ENCODE measurements at places on chromosomes 4 and X.

- no peak for DNase-seq
Measured at GRCh38 chrX:48045410-48046311, 25.8 kb downstream of the ZNF630 start.

DNA sequence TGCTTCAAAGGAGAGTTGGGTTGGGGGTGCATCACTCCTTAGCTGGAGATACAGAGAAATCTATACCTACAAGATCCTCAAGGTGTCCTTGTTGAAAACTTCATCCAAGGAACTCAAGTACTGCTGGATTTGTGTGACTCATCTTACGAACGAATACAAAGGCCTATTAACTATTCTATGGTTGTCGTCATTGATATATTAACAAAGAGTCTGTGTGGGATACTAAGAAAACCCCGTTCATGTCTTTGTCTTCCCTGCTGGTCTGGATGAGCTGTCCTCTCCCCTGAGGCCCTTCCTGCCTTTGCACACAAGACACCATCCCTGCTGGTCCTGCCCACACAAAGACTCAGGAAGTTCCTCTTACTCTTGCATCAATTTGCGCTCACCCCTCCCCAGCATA is 54.9 kb upstream of the IRF2 start:
- DNase-seq, result no peak

- DNase-seq, result no peak
Measured at GRCh38 chr4:10413177-10413576, 44.0 kb downstream of the ZNF518B start.

GRCh38 chr4:165692082-165692481 is 181.0 kb upstream of the TLL1 start:
- DNase-seq, result no peak

- peak; percentile 69 for DNase-seq
Measured at GRCh38 chr4:48033825-48034413, 17.3 kb downstream of the NIPAL1 start.

GRCh38 chr4:166435449-166435848 is 562.4 kb downstream of the TLL1 start:
- DNase-seq, result no peak

Data from activated CD4-positive, alpha-beta memory T cell treated with anti-CD3 and anti-CD28 coated beads for 36 hours (primary cell).